ENCODE measurements at places on chromosomes 16 and 17. TPM values are rescaled to one million over a fixed set of nuclear protein-coding genes. Genes with fewer than 3 reads are reported as not detected.

Gene ZNF668
- 9.3 TPM for total RNA-seq

Gene HBA2
- total RNA-seq, result not detected

Gene TTLL6
- total RNA-seq, result 2.1 TPM

Gene C16orf92
- not detected for total RNA-seq

Gene GOT2
- total RNA-seq, result 50.1 TPM

Gene TM4SF5
- total RNA-seq, result not detected

Gene INCA1
- total RNA-seq, result 0.24 TPM

GRCh38 chr17:39969375-39969774 is 6.6 kb downstream of the GSDMA start:
- no peak for DNase-seq

DNA sequence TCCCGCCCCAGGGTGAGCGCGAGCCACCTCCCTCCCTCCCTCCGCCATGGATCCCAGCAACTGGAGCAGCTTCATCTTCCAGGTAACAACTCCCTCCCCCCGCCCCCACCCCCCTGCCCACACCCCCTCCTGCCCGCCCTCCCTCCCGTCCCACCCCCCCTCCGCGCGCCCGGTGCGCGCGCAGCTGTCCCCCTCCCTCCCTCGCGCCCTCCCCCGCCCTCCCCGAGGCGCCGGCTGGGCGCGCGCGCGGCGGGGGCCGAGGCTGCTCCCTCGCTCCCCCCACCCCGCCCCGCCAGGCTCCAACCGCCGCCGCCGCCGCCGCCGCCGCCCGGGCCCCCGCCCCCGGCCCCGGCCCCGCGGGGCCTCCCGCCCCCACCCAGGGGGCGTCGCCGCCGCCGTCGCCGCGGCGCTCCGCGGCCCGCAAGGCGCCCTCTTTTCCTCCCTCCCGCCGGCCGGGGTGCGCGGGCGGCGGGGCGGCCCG is at the start of gene MAZ:
MAZ (plus strand) TSS at position 431 of the 481 bp plus-strand sequence. CDS start 173 bp downstream, outside the sequence.
- DNase-seq, result peak; percentile 82

- peak; percentile 92 for DNase-seq
Measured at GRCh38 chr17:41695954-41696757, 7.5 kb downstream of the EIF1 start.

GRCh38 chr16:84144209-84144858 is 643 bp downstream of the HSDL1 start:
- DNase-seq, result no peak

GRCh38 chr16:68969338-68969737 is 126.0 kb downstream of the TANGO6 start:
- DNase-seq, result no peak

- no peak for DNase-seq
Measured at GRCh38 chr16:70725024-70725911, 39.4 kb upstream of the MTSS2 start.

GRCh38 chr17:47873200-47874090 is 22.5 kb upstream of the SP6 start:
- DNase-seq, result no peak

GRCh38 chr17:82297280-82297713 is 20.1 kb downstream of the CD7 start:
- peak; percentile 61 for DNase-seq

DNA sequence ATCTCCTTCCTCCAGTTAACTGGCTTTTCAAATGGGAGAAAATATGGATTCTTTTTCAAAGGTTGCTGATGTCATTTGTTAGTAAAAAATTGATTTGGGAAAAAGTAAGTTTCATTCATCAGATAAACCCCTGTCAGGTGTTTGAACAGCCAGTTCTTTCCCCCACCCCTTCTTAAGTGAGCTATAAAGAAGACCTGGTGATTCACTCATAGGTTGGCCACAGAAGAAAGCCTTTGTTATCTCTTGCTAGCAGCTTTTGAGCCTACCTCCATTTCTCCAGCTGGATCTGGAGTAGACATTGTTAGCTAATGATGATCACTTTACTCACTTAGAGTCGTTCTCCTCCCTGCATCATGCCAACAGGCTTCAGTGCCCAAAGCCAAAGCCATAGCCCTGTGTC is 63.0 kb downstream of the NLK start:
- no peak for DNase-seq

DNA sequence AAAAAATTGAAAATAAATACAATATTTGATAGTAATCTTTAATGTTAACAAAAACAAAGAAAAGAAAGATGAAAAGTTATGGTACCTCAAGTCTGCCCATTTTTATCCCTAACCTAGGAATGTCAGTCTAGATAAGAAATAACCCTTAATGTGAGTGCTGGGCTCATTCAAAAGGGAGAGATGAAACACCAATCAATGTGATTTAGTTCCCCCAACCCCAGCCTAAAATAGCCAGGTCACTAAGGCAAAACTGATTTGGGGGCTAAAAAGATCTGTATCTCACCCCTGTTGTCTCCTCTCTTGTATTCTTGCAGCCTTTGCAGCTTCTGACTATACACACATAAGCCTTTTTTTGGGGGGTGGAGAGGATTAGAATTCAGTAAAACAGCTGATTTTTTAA is 3.2 kb upstream of the IGF2BP1 start:
- DNase-seq, result no peak

DNA sequence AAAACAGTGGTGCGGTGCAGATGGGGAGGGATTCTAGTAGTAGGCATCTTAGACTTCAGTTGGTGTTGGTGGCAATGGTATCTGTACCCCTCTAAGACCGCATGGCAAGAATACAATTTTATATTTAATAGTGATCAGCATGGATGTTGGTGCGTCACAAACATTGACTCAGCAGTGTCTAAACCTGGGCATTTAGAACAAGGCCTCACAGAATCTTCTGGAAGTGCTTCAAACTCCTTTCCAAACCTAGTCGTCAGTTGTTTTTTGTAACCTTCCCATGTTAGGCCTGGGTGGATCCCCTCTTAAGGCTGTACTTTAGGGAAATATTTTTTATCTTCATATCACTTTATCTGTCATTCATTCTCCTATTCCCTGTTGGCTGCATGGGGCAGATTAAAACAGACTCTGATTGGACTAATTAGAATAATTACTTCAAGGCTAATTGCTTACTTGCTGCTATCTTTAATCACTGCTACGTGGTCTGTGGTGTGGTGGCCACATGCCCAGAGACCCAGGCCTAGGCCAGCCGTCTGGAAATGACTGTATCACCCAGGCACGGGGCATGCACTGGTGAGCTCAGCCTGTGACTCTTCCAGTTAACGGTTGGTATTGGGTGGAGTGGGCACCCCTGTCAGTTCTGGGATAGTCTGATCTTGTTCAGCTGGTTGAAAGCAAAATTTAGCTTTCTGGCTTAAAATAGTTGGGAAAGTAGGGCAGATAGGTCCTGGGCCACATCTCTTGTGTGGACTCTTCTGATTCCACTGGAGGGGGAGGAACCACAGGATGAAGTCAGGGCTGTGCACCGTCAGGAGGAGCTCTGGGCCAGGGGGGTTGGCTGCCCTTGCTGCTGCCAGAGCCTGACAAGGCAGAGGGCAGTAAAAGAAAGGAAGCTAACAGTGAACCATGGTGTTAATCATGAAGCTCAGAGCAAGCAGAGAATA is 4.5 kb downstream of the ALKBH5 start:
- DNase-seq, result no peak
